ENCODE measurements at places on chromosomes 6 and 20.
A peak's percentile ranks its signal among the peaks of the same experiment; 100 is the strongest.

GRCh38 chr6:63643862-63644261 is 8.3 kb downstream of the PHF3 start:
- DNase-seq, result no peak

DNA sequence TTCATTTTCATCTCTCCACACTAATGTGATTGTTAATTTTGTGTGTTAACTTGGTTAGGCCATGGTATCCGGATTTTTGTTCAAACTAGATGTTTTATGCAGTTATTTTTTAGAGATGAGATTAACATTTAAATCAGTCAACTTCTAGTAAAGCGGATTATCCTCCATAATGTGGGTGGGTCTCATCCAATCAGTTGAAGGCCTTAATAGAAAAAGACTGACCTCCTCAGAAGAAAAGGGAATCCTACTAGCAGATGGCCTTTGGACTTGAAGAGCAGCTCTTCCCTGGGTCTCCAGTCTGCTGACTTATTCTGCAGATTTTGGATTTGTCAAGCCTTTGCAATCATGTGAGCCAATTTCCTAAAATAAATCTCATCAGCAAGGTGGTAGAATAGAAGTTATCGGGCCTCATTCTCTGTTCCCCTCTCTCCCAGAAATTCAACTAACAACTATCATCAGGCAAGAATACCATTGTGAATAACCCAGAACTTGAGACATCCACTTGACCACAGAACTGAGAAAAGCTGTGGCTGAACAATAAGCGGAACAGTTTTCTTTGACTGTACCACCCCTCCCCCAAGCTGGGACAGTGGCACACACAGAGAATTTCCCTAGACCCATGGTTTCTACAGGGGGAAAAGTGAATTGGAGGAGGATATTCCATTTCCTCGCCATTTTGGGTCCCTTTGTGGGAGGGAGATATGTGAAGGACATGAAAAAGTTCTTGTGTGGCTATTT is 323.0 kb downstream of the UTRN start:
- DNase-seq, result no peak

DNA sequence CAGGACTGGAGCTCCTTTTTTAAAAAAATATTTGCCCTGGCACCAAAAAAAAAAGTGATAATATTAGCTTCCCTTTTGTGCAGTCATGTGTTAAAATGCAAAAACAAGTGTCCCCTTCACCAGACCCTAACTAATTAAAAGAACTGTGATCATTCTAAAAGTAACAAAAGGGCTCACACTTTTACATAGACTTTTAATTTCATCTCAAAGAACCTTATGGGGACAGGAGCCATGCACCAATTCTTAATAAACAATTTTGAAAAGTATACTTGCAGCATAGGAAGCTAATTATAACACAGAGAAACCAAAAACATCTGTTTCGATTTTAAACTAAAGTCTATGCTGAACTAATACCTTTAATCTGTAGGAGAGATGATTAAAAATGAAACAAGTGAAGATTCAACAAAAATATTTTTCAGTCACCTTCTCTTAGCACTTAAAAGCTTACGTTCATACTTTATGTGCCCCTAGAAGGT is 17.3 kb downstream of the STX7 start:
- DNase-seq, result peak; percentile 24

- DNase-seq, result peak; percentile 56
These were observed 27.8 kb downstream of the FYN start for GRCh38 chr6:111845441-111845871.

- no peak for DNase-seq
These were observed 4.4 kb upstream of the NEDD9 start for GRCh38 chr6:11236915-11237314.

- DNase-seq, result no peak
These were observed 414.6 kb downstream of the CDH26 start for GRCh38 chr20:60372822-60373221.

GRCh38 chr20:51484141-51484815 is 58.2 kb downstream of the NFATC2 start:
- no peak for DNase-seq

- no peak for DNase-seq
These were observed 14.9 kb downstream of the DYNLT1 start for GRCh38 chr6:158629367-158630221.

GRCh38 chr6:107062691-107063090 is 34.7 kb downstream of the MTRES1 start:
- no peak for DNase-seq

DNA sequence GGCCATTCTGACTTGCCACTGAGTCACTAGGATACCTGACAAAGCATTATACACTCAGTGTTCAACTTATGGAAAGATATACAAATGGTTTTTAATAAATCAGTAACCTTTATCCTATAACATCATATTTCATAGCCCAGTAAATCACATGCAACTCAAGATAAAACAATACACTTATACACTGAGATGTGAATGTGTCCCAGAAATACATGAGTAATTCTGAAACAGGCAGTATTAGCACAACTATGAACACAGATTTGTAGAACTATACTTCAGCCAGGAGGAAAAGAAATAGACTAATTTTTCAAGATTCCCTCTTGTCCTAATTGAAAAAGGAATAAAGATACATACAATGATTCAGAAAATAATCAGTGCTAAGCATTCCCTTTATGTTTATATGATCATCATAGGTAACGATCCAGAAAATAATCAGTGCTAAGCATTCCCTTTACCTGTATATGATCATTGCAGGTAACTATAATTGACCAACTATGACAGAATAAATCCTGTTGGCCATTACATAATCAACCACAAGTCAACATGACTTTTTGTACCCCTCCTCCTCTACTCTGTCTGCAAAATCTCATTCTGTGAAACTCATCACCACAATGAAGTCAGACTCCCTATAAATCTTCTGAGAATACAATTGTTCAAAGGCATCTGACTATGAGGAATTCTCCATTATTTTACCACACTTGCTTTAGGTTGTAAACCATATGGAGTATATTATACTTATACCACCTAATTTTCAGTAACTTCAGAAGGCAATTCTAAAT is 30.3 kb downstream of the HACE1 start:
- DNase-seq, result no peak

GRCh38 chr20:24694727-24695528 is 225.5 kb downstream of the SYNDIG1 start:
- DNase-seq, result no peak

DNA sequence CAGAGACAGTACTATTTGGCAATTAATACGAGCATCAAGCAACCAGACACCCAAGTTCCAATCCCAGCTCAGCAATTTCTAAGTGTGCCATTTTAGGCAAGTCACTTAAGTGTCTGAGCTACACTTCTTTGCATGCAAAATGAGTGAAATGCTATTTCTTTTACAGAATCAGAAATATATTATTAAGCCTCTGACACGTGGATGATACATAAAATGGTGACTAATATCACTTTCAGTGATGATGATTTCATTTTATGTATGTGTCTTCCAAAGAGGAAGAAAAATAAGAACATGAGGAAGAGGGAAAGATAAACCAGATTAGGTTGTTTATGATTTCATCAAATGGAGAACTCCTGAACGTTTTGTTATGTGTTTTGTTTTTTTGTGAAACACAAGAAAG is 158.6 kb downstream of the TSHZ2 start:
- no peak for DNase-seq

GRCh38 chr20:38278763-38279162 is 18.2 kb upstream of the KIAA1755 start:
- DNase-seq, result no peak

- no peak for DNase-seq
These were observed 14.0 kb upstream of the LOC128125822 start for GRCh38 chr6:63558278-63558677.

DNA sequence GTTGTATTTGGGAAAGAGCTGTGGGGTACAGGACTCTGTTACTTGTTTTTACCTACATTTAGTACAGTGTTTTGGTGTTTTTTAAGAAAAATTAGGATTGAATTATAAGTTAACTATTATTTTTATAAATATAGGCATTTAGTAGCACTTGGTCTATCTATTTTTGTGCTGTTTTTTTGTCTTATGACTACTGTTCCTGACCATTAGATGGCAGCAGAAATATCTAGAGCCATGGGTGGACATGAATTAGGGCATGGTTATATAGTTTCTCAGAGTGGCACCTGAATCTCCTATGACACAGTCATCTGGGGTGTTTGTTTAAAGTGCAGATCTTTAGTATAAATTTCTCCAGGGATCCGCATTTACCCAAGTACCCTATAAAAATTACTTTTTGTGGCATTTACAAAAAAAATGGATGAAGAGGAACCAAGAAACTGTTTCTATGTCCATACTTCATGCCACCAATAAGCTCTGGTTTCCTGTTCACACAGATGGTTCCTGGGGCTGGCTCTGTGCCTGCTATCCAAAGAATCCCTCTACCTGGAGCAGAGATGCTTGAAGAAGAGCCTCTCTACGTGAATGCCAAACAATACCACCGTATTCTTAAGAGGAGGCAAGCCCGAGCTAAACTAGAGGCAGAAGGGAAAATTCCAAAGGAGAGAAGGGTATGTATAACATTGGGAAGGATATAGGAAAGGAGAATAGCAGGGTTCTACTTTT is 19.8 kb downstream of the NFYA start:
- DNase-seq, result peak; percentile 35

DNA sequence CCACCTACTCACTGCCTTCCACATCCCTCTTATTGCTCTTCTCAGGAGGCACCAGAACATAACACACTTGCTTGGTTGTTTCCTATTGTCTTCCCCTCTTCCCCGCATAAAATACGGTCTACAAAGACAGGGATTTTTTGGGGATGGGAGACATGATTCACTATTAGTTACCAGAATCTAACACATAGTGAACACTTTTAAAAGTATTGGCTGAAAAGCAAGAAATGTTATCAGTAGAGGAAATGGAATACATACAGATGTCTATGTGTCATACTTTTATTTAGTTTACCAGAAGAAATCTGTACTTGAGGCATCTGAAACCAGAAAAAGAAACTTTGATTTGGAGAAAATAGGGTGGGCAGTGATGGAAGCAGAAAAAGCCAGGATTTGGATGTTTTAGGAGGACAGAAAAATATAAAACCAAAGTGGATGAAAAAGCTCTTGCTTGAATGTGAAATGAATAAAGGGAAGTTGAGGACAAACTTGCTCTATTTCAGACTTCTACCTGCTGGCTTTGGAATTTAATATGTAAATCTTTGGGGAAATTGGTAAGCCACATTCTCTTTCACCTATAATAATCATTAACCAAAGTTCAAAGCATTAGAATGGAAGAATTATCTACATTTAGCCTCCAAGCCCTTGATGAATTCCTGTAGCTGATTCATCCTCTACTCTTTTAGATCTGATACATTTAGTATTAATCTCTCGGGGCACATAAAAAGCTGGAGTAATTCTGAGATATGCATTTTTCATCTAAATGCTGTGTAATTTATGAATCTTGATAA is 82.6 kb downstream of the DOK5 start:
- no peak for DNase-seq

- no peak for DNase-seq
These were observed 62.3 kb downstream of the ME1 start for GRCh38 chr6:83368577-83368976.

- peak; percentile 82 for DNase-seq
These were observed 4.2 kb downstream of the CLIC5 start for GRCh38 chr6:46011188-46012085.

GRCh38 chr6:9620687-9621086 is 794.2 kb downstream of the TFAP2A start:
- DNase-seq, result no peak

GRCh38 chr6:97775012-97775411 is 492.0 kb upstream of the MMS22L start:
- DNase-seq, result no peak

DNA sequence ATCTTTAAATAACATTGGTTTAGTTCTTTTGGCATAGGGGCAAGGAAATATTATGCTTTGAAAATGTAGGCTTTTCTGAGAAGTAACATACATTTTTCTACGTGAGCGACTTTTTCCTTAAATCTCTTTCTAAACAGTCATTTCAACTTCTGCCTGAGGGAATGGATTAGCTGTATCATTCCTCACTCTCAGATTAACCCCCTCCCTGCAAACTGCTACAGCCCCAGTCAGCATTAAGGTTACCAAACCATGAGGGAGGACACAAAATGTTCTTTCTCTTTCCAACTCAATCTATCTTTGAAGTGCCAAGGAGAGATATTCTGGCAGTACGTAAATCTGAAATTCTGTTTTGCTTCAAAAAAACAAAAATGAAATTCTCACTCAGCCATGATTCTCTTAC is 231.3 kb upstream of the FLRT3 start:
- no peak for DNase-seq

GRCh38 chr20:57025261-57025660 is 241.2 kb downstream of the BMP7 start:
- DNase-seq, result no peak

DNA sequence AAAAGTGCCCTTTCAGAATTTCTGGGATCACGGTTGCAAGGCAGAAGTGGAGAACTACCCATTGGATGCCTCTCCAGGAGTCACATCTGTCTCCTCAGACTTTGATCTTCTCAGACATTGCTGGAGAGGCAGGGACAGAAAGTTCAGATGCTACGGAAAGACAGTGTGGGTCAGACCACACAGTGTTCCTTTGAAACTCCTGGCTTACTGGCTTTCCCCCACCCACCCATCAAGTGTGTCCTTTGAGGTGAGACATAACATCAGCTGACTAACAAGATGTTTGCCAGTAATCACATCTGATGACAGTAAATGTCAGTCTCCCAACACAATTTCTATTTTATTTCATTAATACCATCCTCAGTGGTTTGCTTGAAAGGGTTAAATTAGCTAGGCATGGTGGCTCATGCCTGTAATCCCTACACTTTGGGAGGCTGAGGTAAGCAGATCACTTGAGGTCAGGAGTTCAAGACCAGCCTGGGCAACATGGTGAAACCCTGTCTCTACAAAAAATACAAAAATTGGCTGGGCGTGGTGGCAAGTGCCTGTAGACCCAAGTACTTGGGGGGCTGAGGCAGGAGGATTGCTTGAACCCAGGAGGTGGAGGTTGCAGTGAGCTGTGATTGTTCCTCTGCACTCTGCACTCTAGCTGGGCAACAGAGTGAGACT is 67.2 kb upstream of the SNX9 start:
- no peak for DNase-seq

DNA sequence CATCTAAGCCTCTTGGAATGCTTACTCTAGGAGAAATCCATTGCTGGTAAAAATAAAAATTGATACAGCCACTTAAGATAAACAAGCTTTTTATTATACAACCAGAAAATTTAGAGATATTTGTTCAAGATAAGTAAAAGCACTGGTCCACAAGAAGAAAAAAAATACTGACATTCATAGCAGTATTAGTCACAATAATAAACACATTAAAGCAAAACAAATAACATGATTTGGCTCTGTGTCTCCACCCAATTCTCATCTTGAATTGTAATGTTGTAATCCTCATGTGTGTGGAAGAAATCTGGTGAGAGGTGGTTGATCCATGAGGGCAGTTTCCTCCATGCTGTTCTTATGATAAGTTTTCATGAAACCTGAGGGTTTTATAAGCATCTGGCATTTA is 1093.5 kb upstream of the ADGRB3 start:
- no peak for DNase-seq

GRCh38 chr6:100462706-100463629 is 1.8 kb downstream of the SIM1 start:
- no peak for DNase-seq

GRCh38 chr20:10314198-10314597 is 95.6 kb downstream of the SNAP25 start:
- no peak for DNase-seq

All from GM13977 (cell line).